Activated naive CD4-positive, alpha-beta T cell (primary cell): ENCODE measurements at places on chromosomes 6 and 20.
A peak's percentile ranks its signal among the peaks of the same experiment; 100 is the strongest.

DNA sequence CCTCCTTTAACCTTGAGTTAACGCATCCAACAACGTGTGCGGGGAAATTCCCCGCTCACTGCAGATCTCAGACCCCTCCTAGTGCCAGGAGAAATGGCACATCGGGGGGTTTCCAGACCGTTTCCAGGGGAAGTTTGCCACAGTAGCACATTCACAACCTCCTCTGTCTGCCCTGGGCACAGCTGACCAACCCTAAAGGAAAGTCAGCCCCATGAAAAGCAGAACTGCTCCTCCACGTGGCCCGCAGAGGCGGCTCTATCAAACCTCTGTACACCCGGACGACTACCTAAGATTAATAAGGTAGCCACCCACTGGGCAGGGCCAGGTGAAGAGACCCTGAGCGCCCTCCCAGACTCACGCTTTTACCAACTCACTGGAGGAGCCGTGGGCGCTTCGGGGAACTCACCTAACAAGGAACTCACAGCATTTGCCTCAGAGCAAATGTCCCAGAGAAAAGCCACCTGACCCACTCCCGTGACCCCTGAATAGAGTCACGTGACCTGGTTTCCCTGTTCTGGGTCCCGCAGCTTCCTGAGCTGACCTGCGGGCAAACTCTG is 93.1 kb downstream of the PRND start:
- DNase-seq: peak; percentile 35

DNA sequence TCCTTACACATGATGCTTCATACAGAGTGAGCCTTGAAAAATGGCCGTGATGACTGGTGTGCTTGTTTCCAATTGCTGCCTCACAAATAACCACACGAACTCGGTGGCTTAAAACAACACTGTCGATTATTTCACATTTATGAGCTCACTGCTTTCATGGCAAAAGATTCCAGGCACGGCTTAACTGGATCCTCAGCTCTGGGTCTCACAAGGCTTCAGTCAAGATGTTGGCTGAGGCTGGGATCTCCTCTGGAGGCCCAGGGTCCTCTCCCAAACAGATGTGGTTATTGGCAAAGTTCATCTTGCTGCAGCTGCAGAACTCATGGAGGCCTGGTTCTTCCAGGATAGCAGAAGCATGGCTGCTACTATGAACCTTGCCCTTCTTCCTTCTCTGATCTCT is 144.6 kb downstream of the TFAP2C start:
- DNase-seq: no peak

DNA sequence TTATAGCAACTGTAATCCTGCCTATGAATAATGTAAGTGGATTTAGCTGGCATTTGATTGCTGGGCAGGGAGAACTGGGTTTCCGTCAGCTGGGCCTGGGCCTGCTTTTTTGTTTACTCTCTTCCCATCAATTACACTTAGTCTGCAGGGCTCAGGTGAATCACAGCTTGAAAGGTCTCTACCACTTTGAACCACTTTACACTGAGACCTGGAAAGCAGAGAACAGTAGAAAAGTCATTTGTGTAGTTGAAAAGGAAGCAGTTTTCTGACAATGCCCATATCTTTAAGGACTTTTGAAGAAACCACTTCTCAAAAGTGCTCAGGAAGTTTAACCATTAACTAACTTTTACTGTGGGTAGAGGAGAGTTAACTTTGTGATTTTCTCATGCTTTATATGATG is 315.4 kb upstream of the SASH1 start:
- DNase-seq: no peak

DNA sequence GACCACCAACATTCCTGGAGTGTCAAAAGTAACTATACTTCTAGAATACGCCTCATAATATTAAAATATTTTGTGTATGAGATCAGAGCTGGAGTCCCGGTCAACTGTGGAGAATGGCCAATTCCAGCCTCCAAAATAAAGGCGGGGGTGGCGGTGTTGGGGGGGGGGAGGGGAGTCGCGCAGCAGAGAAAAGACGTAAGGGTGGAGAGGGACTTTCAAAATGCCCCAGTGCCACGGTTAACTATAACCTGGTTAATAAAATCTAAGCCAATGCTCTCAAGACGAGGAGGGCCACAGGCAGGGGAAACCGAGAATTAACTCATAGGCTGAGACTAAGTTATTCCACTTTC is 1.3 kb downstream of the NUP153 start:
- no peak for DNase-seq

DNA sequence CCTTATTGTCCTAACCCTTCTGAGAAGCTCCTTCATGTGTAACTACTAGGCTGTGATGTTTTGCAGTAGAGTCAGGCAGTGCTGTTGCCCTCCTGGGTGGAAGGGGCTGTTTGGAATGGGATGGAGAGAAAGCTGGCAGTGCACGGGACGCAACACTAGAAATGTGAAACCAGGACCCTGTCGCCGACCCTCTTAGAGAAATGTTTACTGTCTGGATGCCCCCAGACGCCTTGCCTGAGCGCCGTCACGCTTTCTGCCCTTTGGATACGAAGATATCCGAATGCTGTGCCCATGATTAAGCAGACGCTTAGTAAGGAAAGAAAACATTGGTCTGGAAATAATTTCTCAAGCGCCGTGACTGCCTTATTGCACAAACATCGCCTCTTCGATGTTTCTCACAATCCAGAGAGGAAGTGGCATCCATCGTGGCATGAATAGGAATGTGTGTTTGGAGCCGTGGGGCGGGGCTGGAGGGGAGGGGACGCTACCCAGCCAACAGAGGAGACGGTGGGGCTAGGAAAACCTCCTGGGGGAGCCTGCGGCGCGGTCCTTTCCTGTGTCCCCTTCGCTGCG is 661 bp upstream of the PPP1R14C start:
- DNase-seq: no peak

DNA sequence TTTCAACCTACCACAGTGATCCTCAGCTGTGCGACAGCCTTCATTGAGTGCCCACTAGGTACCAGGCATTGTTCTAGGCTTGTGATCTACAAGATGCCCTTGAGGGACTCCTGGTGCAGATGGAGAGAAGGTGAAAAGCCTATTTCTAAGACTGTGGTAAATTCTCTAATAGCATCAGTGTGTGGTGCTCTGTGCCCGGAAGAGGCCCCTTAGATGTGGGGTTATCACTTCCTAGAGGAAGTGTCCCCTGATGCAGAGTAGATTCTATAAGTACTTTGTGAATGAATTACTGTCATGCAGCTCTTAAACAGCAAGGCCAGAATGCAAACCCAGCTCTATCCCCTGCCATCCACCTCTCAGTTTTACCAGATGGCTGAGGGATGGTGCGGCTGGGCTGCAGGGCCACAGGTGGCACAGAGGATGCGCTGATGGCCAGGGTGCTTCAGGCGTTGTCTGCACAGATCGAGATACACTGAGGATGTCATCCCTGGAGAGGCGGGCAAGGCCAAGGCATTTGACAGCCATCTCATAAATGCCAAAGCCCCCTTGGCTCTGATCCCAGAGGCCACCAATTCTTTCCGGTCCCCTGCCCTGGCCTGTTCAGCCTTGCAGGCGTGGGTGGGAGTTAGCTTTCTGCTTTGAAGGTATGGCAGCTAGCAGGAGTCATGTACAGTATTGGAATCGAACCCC is 96.7 kb downstream of the TOX2 start:
- no peak for DNase-seq

DNA sequence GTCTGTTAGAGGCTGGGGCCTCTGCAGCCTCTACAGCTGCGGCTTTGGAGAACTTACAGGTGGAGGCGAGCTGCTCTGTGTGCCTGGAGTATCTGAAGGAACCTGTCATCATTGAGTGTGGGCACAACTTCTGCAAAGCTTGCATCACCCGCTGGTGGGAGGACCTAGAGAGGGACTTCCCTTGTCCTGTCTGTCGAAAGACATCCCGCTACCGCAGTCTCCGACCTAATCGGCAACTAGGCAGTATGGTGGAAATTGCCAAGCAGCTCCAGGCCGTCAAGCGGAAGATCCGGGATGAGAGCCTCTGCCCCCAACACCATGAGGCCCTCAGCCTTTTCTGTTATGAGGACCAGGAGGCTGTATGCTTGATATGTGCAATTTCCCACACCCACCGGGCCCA is 2.6 kb downstream of the TRIM39 start:
- no peak for DNase-seq
